ENCODE measurements at places on chromosomes 16 and 17.

DNA sequence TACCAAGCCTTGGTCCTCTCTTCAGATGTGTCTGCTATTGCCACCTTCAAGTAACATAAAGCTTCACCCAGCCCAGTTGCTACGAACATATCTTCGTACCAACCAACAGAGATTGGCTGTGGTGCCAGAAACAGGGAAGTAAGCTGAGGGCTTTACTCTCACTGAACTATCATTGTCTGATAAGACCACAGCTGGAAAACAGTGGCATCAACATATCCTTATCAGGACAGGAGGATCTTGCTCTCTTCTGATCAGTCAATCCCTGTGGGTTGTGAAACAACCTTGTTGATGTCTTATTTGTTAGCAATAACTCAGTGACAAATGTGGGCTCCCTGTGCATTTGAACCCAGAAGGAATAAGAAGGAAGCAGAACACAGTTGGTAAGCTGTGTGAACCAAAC, 446.3 kb upstream of the MAF start:
- DNase-seq, result no peak

DNA sequence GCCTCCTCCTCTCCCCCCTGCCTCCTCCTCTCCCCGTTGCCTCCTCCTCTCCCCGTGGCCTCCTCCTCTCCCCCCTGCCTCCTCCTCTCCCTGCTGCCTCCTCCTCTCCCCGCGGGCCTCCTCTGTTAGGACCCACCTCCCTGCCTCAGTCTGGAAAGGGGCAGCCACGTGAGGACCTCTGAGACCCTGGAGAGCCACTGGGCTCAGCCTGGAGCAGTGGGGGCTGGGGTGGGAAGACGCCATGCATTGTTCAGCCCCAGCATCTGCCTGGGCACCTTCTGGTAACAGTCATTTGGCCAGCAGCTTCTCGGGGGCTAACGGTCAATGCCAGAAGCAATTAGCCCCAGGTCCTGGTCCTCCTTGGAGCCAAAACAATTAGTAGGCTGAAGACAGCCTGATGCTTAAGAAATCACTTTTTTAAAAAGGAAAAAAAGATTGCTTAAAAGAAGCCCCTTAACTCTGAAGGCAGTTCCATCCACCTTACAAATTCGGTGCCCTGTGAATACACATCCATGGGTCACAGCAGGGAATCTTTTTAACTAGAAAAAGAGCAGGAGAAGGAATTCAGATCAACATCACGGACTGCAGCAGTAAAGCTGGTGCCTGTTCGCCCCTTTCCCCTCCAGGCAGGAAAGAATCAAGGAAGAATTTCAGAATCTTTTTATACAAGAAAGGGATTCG, 29.8 kb downstream of the NXN start:
- DNase-seq, result no peak

DNA sequence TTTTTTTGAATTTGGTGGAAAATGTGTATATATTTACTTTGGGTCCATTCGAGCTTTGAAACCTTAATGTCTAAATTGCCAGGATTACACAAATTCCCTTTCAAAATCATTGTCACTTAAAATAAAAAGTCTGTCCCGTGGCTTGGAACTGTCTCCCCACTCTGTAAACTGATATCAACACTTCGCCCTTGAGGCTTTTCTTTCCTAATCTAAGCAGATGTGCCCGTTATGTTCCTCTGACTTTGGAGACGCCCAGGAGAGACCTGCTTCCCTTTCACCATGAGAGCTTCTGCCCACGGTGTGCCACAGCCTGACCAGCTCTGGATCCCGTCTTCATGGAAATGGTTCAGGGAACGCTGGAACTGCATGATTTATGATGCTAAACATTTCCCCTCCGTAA, 151.3 kb downstream of the C16orf95 start:
- DNase-seq, result no peak

DNA sequence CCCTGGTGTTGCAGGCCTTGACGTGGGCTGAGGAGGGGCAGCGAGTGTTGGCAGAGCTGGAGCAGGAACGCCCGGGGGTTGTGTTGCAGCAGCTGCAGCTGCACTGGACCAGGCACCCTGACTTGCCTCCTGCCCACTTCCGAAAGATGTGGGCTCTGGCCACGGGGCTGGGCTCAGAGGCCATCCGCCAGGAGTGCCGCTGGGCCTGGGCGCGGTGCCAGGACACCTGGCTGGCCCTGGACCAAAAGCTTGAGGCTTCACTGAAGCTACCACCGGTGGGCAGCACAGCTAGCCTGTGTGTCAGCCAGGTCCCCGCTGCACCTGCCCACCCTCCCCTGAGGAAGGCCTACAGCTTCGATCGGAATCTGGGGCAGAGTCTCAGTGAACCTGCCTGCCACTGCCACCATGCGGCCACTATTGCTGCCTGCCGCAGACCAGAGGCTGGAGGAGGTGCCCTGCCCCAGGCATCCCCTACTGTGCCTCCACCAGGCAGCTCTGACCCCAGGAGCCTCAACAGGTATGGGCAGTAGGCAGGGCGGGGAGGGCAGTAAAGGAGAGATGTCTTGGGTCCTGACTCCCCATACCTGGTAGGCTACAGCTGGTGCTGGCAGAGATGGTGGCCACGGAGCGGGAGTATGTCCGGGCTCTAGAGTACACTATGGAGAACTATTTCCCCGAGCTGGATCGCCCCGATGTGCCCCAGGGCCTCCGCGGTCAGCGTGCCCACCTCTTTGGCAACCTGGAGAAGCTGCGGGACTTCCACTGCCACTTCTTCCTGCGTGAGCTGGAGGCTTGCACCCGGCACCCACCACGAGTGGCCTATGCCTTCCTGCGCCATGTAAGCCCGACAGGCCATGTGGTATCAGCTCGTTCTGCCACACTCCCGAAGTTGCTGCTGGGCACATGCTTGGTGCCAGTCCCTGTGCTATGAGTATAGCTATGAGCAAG, 5.6 kb downstream of the PLEKHG4 start:
- DNase-seq, result no peak

DNA sequence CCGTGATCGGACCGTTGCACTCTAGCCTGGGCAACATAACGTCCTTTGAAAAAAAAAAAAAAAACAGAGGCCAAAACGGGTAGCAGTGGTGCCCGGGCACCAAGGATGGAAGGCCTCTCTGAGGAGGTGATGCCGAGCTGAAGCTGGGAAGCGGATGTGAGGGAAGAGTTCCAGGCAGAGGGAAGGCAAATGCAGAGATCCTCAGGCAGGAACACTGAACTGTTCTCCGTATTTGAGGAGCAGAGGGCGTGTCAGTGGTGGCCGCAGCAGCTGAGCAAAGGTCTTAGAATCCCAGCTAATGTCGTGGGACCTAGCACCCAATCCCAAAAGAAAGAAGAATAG, 656 bp upstream of the KCTD13 start:
- no peak for DNase-seq
